Body of pancreas (tissue), 4 donors: ENCODE measurements at places on chromosomes 4 and X.

- DNase-seq, result no peak
Measured at GRCh38 chr4:112053825-112054350, 91.4 kb upstream of the FAM241A start.

- no peak for DNase-seq
Measured at GRCh38 chr4:4696530-4696929, 154.7 kb upstream of the STX18 start.

- no peak for DNase-seq
Measured at GRCh38 chr4:87532109-87532508, 2.9 kb upstream of the SPARCL1 start.

DNA sequence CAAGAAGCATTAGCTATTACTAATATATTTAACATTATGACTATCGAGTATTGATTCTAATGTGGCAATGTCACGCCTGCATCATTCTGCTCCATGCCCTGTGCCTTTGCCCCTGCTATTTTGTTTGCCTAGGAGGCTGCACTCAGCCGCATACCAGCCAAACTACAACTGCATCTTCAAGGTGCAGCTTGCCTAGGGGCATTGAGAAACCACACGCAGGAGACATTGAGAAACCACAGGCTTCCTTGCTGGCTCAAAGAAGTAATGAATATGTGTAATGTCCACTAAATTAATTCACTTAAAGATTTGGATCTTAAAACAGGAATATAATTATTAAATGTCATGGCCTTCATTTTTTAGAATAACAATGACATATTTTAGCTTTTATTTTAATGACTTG, 683.6 kb upstream of the TENM3 start:
- no peak for DNase-seq

- no peak for DNase-seq
Measured at GRCh38 chr4:116881077-116881476, 204.3 kb downstream of the TRAM1L1 start.

DNA sequence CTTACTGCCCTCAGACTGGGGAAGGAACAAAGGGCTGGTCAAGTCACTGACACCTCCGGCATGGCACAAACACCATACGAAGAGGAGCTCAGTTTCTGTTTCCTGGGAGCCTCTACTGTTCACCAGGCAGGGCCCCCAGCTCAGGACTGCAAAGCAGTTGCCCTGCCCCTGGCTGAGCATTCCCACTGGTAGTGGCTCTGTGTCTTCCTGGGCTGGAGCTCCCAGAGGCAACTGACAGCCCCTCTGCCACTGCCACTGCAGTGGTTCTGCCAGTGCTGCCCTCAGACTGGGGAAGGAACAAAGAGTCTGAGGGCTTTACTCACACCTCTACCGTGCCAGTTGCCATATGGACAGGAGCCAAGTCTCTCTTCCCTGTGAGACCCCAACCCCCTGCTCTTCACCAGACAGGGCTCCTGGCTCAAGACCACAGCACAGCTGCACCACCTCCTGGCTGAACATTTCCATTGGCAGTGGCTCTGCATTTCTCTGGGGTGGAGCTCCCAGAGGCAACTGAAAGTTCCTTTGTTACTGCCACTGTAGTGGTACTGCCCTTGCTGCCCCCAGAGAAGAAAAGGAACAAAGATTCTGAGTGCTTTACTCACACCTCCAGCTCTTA, 67.9 kb downstream of the SMARCA5 start:
- no peak for DNase-seq

GRCh38 chr4:109040441-109040840, 262.0 kb downstream of the COL25A1 start:
- DNase-seq, result no peak

- no peak for DNase-seq
Measured at GRCh38 chr4:16294455-16294854, 68.2 kb upstream of the TAPT1 start.

DNA sequence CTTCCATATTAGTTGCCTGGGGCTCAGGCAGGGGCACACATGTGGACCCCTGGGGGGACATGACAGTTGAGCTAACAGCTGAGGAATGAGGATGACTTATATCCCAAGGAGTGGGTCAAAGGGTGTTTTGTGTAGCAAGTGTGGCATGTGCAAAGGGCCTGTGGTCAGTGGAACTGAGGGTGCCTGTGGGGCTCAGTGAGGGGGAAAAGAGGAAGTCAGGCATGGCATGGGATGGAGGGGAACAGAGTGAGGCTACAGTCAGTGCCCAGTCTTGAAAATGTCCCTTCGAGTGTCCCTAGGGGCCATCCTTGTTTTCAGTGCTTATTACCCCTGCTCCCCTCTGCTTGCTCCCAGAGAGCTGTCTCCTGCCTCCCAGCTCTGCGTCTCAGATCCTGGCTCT, 64.3 kb upstream of the CD99 start:
- no peak for DNase-seq

- DNase-seq, result no peak
Measured at GRCh38 chrX:109927663-109928273, 75.1 kb upstream of the TMEM164 start.

DNA sequence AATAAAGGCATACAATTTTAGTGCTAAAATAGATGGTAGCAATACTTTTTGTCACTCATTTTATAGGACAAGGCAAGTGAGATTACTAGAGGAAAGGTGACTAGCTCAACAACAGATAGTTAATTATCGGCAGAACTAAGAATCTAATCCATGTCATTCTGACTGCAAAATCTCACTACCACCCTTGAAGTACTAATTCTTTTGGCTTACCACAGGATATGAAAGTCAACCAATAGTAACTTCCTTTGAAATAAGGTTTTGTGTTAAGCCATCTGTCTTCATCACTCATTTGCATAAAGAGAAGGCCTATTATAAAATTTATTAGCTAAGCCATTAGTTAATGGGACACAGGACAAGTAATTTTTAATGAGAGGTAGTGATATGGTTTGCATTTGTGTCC, 25.3 kb upstream of the ZMAT1 start:
- no peak for DNase-seq
